ENCODE measurements at places on chromosomes 5 and 9.

DNA sequence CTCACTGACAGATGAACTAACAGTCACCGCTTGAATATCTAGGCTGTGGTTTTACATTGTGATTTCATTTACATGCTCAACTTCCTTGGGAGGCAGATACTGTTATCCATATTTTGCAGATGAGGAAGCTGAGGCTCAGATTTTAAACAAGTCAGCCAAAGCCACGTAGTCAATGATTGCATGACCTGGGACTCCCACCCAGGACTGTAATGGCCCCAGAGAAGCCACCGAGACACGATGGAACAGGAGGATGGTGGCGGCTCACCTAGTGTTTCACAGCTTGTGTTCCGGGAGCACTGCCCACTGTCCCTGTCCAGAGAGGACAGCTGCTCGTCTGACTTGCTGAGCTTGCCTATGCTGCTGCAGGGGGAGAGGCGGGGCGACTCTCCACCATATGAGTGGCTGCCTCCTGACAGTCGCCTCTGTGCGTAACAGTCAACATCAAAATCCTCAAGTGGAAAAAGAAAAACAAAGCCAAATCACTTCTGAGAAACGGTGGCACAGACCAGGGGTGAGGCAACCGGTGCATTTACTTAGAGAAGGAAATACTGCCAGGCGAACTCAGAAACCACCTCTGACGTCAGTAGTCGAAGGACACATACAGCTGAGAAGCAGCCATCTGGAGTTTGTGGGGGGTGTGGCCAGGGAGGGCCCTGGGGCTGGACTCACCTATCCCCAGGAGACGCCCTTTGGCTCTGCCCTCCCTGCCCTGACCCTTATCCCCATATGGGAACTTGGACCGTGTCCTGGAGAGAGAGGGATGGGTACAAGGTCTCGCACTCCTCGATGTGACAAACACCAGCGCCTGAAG lies 82.5 kb downstream of the PRRT1B start:
- DNase-seq, result no peak

DNA sequence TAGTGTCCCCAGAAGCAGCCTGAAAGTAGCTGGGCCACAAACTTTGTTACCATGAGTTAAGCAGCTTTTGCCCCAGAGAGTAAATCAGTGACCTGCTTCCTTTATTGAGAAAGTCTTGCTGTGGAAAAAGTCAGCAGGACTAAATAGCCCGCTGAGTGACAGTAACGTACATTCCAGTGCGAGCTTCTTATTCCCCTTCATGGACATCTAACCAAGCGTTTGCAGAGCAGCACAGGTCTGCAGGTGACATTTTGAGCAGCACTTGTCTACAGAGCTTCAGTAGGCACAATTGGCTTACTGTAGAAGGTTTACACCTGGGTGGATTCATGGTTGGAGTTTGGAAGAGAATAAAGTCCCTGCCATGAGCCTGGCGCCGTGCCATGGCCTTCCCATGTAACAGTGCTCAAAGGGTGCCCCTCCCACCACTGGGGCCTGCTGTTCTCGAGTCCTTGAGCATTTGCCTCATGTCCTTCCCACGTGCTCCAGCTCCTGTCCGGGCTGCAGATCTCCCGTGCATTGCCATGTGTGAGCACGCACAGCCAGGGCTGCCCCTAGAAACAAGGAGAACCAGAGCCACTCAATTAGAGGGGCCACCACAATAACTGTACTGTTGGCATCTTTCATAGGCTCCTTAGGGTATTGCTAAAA lies 41.3 kb upstream of the GRHPR start:
- DNase-seq, result no peak

DNA sequence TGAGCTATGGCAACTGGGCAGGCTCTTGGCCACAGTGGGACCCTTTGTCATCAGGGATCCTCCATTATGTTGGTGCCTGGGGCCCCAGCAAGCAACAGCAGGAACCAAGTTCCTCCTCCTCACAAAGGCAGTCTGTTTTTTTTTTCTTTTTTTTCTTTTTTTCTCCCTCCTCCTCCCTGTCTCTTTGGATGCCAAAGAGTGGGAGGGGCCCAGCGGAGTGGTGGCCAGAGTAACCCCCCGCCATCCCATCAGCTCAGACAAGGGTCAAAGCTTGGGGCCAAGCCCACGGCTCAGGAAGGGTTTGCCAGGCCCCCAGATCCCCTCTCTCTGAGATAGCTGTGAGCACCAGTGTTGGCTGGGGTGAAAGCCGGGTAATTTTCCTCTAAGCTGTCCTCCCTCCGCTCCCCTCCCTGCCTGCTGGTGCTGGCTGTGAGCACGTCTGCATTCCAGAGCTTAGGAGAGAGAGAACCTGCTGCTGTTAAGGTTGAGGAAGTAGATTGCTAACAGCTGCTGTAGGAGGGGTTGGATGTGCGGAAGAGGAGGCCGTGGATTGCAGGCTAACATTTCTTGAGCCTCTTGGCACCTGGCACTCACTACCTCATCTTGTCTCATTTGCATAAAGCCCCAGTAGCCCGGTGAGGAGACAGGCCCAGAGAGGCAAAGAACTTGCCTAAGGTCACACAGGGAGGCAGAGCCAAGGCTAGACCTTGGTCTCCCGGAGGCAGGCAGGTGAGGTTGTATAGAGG lies 21.2 kb downstream of the GSN start:
- DNase-seq, result no peak

GRCh38 chr5:151079838-151080612 lies 809 bp downstream of the TNIP1 start:
- no peak for DNase-seq

GRCh38 chr5:20360263-20360662 lies 372.3 kb upstream of the CDH18 start:
- DNase-seq, result no peak

GRCh38 chr9:4433379-4433778 lies 56.9 kb upstream of the SLC1A1 start:
- DNase-seq, result no peak

DNA sequence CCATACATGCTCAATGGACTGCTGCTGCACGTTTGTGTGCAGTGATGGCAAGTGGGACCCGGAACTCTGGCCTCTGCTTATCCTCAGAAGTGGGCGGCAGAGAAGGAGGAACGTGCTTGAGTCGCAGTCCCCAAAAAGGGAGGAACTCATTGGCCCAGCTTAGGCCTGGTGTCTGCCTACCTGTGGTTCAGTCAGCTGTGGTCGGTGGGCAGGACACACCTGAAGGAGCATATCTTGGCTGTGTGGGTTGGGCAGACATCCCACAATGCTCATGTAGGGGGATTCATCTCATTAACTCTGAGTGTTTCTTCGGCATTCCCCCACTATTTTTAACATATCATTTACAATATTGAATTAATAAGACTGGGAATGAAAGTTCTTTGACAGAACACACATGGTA lies 122.9 kb upstream of the IL12B start:
- no peak for DNase-seq
